Hematopoietic multipotent progenitor cell treated with erythropoietin and hydrocortisone succinate and interleukin-3 and kit ligand, for 15 days (in vitro differentiated cells): ENCODE measurements at places on chromosomes 1 and 21.

DNA sequence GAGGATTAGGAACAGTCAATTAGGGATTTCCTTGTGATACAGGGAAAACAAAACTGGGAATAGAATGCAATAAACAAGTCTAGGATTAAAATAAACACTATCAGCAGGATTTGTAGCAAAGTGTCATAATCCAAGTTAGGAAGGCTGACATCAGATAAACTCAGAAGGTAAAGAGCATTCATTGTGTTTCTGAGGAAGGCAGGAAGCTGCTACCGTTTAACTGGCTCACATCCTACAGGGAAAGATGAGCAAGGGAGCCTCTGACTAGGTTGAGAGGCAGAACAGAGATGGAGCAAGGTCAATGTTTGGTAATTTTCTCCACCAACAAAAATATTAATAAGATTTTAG, 124.7 kb downstream of the POU2F1 start:
- DNase-seq, result no peak

DNA sequence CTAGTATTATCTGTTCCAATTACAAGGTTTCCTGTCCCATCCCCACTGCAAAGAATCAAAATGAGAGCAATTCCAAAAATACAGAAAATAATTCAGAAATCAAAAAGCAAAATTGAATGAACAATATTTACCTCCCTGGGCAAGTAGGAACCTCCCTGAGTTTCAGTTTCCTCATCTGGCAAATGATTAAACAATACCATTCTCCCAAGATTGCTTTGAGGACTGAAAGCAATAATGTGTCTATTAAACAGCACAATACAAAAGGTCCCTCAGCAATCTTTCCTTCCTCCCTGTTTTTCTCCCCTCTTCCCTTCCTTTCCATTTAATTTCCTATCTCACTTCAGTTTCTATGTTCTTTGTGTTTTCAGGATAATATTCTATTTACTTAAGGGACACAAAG, 171.0 kb downstream of the ZC3H11B start:
- no peak for DNase-seq

- no peak for DNase-seq
Measured at GRCh38 chr1:235357485-235358373, 9.5 kb upstream of the TBCE start.

DNA sequence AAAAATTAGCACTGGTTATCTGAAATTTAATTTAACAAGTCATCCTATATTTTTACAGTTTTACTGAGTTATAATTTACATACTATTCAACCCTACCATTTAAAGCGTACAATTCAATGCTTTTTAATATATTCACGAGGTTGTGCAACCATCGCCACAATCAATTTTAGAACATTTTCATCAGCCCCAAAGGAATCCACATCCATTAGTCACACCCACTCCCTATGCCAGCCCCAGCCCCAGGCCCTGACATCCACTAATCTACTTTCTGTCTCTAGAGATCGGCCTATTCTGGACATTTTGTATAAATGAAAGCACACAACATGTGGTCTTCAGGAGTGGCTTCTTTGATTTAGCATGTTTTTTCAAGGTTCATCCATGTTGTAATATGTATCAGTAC, 134.7 kb downstream of the PSMG1 start:
- no peak for DNase-seq
